Omental fat pad (tissue), 4 donors: ENCODE measurements at places on chromosomes 2 and 18.

DNA sequence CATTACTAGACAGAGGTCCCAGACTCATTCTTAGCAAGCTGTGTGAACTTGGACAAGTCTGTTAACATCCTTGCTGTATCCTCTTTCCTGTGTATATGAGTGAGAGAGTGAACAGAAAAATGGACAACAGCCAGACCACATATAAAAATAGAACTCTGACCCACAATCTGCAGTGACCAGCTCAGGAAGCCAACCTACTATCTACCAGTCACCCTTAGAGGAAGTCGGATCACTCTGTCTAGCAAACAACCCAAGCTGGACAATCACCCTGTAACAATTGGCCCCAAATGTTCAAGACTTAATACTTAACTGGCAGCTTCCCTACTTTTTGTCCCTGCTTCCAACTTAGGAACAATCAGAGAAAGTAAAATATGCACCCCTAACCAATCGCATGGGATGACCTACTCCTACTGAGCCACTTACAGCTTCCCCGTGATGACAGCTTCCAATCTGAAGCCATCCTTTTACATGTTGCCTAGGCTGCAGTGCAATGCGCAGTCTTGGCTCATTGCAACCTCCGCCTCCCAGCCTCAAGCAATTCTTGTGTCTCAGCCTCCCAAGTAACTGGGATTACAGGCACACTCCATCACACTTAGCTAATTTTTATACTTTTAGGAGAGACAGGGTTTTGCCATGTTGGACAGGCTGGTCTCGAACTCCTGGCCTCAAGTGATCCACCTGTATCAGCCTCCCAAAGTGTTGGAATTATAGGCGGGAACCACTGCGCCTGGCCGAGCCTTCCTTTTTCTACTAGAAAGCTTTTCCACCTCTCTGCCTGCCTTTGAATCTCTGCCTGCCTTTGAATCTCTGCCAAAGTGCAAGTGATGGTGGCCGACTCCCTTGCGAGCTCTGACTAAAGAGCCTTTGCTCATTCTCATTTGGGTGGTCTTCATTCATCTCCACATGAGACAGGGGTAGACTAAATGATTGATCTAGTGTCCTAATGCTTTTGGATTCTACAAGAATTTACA, 158.3 kb upstream of the NDUFV2 start:
- no peak for DNase-seq

DNA sequence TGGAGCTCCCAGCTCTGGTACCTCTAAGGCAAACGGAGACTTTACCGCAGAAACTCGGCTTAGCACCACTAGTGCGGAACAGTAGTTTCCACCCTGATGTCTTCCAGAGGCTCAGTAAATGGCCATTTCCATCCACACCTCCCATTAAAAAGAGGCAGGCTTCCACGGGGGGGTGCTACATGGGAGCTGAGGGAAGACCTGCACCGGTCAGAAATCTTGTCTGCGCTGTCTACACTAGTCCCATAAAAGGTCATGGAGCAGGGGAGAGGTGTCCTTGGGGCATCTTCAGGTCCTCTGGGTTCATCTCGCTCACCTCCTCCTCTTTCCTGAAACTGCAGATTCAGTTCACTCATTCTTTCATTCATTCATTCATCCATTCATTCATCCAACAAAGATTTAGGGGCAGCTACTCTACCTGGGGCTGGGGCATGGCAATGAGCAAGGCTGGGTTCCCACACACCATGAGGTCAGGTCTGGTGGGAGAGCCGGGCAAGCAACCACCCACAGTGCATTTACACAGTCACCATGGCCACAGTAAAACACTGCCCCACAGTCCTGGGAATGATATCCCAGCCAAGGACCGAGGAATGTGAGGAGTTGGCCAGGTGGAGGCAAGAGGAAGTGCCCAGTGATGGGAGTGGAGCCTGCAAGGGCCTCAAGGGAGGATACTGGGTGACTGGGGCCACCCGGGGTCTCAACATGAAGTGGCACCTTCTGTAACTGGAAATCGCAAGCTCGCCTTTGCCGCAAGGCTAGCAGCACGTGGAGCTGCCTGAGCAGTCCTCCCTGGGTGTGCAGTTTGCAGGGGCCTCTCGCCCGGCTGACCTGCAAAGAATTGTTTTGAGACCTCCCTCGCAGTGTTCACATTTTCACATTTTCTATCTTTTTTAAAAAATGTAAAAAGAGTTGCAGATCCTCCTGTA, 180.2 kb upstream of the RAB6C start:
- DNase-seq = no peak

DNA sequence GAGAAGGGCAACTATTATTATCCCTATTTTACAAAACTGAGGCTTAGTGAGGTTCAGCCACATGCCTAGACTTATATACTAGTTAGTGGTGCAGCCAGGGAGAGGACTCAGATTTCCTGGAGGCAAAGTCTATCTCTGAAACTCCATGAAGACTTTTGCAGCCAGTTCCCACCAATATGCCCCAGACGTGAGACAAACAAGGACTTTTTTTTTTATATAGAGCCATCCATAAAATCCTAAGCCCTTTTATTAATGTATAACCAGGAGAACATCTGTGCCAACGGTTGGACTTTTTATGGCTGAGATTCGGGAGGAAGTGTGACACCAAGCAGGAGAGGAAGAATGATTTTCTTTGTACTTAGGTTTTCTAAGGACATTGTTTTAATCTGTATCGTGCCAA, 29.9 kb downstream of the LIPG start:
- DNase-seq = no peak

DNA sequence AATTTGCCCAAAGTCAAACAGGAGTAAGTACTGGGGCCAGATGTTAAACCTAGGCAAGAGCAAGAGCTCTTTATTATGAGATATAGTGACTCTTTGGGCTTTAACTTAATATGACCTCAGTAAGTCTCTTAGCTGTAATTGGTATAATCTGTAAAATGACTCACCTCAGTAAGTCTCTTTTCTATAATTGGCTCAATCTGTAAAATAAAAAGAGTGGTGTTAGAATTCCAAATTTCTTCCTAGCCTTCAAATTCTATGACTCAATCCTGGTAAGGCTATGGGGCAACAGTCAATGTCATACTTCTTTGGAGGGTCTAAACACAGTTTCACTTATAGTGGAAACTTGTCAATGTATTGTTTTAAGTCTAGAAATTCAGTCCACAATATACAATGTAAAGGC, 1608.9 kb upstream of the PIK3C3 start:
- no peak for DNase-seq

- DNase-seq = no peak
Measured at GRCh38 chr2:238839428-238839827, 8.5 kb upstream of the TWIST2 start.
